Anterior cingulate cortex (tissue), 58 donors: ENCODE measurements at places on chromosomes 3 and 15.

- peak; percentile 67 for DNase-seq
Measured at GRCh38 chr3:48429317-48429959, 448 bp downstream of the PLXNB1 start.

GRCh38 chr3:179088306-179088705, 16.7 kb upstream of the ZMAT3 start:
- no peak for DNase-seq

DNA sequence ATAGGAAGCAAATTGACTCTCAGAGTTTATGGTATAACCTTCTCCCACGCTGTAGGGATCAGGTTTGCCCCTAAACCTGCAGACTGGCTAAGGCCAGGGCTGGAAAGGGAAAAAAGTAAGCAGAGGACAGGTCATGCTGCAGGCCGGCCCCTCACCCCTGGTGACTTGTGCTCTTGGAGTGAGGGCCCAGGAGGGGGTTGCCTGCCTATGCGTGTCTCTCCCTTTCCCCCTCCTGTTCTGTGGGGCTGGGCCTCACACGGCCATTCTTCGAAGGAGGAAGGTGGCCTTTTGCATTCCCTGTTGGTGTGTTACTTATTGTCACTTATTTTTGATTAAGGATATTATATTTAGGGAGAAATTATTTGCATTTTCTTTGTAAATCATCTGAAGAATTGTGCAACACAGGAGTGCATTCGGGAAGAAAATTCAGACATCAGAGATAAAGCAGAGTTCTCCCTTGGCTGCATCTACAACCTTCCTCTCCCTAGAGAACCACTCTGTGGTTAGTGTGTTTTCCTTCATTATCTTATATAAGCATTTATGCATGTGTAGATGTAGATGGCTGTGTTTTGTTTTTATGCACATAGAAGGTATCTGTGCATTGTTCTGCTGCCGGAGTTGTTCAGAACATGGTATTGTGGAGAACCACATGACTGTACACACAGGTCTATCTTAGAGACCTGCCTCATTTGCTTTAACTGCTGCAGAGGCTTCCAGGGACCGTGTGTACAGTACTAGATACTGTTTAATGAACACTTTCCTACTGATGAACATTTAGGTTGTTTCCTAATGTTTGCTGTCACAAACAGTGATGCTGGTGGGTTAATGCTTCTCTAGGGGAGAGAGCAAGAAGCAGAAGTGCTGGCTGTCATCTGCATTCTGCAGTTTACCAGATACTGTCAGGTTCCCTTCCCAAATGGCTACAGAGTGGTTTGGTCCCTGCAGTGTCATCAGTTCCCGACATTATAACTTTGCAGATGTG, 133.5 kb downstream of the APBA2 start:
- DNase-seq = no peak

DNA sequence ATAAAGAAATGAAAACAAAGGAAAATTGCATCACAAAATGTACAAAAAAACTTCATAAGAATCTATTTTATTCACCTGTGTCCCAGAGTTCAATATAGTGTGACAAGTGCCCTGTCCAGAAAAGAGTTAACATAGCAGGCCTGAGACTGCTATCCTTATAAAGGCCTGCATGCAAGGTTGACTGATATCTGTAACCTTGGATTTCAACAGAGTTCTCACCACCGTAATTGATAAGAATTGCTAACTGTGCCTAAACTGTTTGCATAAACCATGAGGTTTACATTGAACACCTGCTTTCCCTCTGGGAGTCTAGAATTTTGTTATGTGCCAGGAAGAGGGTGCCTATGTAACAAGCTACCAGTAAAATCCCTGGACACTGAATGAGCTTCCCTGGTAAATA, 461.7 kb upstream of the DPH6 start:
- DNase-seq = no peak

- no peak for DNase-seq
Measured at GRCh38 chr15:91465696-91466095, 365.6 kb downstream of the SV2B start.

GRCh38 chr3:107241217-107241616, 136.0 kb upstream of the CCDC54 start:
- no peak for DNase-seq

DNA sequence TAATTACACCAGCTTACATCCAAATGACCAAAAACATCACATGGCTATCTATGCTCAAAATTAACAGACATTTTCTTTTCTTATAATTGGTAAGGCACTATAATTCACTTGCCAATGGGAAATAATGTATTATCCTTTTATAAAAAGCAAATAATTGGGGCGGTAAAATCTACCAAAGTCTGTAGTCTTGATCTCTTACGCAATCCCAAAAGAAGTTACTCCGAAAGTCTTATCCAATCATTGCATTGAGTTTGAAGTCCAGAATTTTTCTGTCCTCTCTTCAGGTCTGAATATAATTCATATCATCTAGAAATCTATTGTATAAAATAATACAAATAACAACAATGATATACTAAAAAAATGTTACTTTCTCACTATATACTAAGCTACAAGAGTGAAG, 273.3 kb upstream of the CADM2 start:
- no peak for DNase-seq

- DNase-seq = no peak
Measured at GRCh38 chr15:74710319-74711094, 14.7 kb upstream of the EDC3 start.

- no peak for DNase-seq
Measured at GRCh38 chr15:49915822-49916221, 203.2 kb downstream of the ATP8B4 start.

- no peak for DNase-seq
Measured at GRCh38 chr3:190017521-190018288, 103.0 kb downstream of the P3H2 start.

GRCh38 chr3:126419886-126420786, 25.4 kb downstream of the CFAP100 start:
- DNase-seq = no peak

DNA sequence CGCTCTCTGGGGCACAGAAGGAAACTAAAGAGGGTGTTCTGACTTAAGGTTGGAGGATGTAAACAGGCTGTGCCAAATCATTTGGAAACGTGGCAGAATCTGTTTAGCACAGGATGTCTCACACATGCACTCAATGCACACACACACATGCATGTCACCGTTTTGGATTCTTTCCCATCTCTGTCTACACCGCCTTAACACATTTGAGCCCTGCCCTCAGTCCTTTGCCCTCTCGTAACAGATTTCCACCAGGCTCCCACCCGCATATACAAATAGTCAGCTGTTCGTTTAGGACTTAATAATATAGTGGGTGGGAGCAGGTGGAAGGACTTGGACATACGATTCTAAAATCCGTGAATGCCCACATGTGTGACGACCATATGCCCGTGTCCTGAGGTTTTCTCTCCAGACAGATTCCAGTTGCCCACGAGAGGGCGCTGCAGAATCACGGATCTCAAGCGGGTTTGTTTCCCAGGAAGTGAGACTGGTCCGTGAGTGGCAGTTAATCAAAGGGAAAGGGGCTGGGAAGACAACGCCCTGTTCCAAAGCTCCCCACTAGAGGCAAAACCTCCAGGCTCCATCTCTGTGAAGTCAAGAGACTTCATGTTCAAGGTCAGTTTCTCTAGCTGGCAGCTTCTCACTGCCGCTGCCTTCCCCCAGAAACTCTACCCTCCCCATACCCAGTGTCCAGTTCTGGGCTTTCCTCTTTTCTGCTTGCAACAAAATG, 44.5 kb downstream of the NOX5 start:
- peak; percentile 68 for DNase-seq

DNA sequence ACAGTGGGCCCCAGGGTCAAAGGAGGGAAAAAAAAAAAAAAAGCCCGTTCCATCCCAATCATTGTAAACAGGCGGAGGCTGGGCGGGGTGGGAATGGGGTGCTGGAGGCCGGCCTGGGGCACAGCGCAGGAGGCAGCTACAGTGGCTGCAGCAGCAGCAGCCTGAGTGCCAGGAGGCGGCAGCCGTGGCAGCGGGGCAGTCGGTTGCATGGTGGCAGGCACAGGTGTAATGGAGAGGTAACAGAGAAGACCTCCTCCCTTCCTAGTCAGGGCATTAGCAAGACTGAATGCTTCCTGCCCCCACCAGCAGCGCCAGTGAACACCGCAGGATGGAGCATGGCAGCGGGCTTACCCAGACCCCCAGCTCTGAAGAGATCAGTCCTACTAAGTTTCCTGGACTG, 279.1 kb upstream of the TTC14 start:
- DNase-seq = no peak

DNA sequence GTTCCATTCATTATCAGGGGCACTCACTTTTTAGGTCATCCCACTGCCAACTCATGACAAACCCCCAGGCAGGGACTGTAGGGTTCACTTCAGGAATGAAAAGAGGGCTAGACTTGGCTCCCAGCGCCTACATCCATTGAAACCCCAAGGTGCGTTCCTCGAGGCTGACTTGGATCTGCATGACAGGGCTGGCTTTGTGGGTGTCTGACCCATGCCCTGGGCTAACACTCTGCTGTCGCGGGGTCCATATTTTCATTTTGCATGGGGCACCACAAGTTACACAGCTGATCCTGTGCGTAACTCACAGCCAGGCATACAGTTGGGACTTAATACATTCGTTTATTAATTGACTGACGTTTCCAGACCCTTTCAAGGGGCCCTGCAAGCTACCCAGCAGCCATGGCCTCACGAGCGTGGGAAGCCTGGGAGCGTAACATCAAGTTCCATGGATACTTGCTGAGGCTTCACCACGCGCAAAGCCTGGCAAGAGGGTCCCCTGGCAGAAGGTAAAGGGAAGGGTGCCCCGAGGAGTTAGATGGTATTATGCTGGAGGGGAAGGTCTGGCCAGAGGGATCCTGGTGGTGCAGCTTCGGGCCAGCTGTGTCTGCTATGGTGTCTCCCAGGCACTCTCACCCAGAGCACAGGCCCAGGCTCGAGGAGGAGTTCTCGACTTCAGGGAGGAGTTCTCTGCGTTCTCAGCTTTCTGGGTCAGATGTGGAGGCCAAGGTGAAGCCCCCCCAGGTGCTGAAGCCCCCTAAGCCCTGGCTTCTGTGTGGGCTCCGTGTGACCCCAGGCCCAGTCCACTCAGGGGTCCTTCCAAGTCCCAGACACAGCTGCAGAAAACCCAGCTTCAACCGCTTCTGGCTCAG, 85.4 kb downstream of the ADAMTS17 start:
- no peak for DNase-seq

- DNase-seq = no peak
Measured at GRCh38 chr15:57388464-57388863, 12.2 kb downstream of the CGNL1 start.

- no peak for DNase-seq
Measured at GRCh38 chr15:64754663-64755426, 20.5 kb downstream of the RBPMS2 start.

DNA sequence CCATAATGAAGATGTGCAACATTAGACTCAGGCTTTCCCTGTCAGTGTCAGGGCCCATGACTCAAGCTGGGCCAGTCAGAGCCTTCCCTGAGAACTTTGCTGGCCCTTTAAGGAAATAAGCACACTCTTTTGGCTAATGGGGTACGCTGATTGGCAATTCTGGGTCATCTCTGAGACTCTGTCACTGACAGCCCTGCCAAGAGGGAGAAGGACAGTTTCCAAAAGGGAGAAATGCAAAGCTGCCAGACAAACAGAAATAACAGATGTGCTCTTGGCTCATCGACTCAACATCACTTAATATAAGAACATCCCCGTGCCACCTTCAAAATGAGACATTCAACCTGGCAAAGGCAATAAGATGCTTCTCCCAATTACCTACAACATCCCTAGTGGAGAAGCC, 491.9 kb upstream of the PROK2 start:
- no peak for DNase-seq

- no peak for DNase-seq
Measured at GRCh38 chr3:64473466-64473865, 214.3 kb downstream of the ADAMTS9 start.

DNA sequence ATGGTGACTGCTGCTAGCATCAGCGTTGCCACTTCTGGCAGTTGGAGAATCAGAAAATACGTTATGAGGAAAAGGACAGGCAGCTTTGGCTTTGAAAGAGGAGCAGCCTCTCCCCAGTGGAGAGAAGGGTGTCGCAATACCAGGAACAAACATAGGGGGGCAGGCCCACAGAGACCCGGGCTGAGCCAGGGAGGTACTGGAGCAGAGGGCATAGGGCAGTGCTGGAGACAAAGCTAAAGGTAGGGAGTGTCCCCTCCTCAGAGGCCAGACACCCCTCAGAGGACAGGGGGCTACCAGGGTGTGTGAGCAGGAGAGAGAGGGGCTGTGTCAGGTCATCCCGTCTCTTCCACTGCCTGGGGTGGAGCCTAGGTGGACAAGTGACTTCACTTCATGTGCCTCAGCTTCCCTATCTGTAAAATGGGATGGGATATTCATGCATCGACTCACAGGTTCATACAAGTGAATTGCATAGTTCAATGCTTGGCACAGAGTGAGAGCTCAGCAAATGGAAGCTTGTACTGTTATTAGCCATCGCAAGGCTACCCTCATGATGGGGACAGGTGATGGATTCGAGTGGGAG, 49.7 kb upstream of the LIMD1 start:
- DNase-seq = no peak

DNA sequence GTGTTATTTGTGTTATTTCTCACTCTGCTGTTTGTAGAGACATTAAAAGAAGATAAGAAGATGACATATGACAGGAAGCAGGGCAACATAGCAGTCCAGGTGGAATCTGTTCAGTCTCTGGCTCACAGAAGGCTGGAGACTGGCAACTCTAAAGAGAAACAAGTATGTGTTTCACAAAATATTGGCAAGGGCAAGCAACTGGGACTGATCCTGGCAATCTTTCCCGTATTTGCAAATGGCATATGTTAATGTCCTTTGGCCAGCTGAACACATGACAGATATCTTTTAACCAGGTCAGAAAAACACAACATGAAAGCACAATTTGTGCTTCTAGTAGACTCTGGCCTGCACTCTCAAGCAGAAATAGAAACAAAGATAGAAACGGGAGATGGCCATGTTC, 1354.1 kb upstream of the EPHA6 start:
- DNase-seq = no peak

DNA sequence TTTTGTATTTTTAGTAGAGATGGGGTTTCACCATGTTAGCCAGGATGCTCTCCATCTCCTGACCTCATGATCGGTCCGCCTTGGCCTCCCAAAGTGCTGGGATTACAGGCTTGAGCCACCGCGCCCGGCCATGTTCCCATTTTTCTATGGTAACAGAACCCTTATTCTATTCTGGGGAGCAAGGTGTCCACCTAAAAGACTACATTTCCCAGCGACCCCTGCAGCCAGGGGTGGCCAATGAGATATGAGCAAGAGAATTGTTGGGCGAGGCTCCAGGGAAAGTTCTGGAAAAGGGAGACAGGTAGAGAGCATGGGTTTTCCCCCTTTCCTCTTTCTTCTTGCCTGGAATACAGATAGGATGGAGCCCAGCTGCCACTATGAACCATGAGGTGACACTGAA, 96.9 kb downstream of the LINGO1 start:
- no peak for DNase-seq

GRCh38 chr3:128470134-128470899, 3.6 kb upstream of the DNAJB8 start:
- DNase-seq = no peak

DNA sequence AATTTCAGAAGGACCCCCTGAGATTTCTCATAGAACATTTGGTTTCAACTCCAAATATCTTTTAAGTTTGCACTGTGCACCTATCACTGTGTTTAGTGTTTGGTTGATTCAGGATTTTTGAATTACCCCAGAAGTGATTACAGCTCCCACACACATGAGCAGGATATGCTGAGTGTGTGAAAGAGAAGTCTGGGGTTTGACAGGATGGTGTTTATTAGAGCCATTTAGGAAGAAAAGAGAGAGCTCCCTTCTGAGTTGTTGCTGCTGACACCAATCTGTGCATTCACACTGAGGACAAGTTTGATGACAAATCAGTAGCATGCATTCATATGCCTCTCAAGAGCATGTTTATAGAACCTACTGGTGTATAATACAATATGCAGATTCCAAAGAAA, 118.1 kb downstream of the RPL22L1 start:
- DNase-seq = no peak
